ENCODE measurements at places on chromosomes 11 and 22.

GRCh38 chr11:22466809-22467208 lies 128.6 kb downstream of the SLC17A6 start:
- no peak for DNase-seq

- DNase-seq: no peak
Measured at GRCh38 chr11:62547691-62548281, 1.2 kb upstream of the AHNAK start.

DNA sequence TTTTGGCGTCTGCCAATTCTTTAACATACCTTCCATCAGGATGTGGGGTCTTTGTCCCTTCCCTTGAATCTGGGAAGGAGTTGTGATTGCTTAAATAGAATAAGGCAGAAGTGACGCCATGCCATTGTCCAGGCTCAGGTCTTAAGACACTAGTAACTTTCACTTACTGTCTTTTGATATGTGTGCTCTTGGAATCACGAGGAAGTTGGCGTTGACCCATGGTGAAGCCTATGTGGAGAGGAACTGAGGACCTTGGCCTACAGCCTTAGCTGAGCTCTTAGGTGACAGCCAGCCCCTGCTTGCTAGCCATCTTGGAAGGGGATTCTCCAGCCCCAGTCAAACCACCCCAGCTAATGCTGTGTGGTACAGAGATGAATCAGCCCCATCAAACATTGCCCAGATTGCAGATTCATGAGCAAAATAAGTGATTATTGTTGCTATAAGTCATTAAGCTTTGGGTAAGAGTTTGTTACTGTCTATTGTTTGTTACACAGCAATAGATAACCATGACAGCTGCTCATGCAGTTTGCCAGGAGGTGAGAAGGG lies 17.6 kb upstream of the CLPB start:
- no peak for DNase-seq

DNA sequence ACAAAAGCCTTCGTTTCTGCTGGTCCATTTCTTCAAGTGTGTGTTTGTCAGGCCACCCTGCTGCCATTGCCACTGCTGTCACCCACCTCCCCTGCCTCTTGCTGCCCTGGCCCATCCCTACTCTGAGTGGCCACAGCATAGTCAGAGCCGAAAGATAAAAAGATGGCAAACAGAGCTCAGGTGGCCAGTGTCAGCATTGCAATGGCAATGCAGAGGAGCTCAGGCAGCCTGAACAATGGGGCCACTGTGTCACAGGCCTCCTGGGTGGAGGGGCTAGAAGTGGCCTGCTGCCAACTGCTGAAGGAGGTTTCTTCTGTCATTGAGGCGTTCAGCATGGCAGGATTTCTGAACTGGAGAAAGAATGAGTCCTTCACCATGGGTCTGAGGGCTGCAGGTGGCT lies 137.1 kb downstream of the CSNK2A3 start:
- no peak for DNase-seq

GRCh38 chr11:73612601-73613140 lies 14.8 kb upstream of the FAM168A start:
- DNase-seq: no peak

GRCh38 chr11:71323876-71324526 lies 71.6 kb upstream of the SHANK2 start:
- no peak for DNase-seq

GRCh38 chr11:26231252-26231661 lies 100.7 kb upstream of the ANO3 start:
- DNase-seq: no peak

- no peak for DNase-seq
Measured at GRCh38 chr11:91459840-91460239, 764.8 kb upstream of the FAT3 start.

GRCh38 chr11:75718419-75719339 lies 1.0 kb downstream of the MOGAT2 start:
- no peak for DNase-seq

DNA sequence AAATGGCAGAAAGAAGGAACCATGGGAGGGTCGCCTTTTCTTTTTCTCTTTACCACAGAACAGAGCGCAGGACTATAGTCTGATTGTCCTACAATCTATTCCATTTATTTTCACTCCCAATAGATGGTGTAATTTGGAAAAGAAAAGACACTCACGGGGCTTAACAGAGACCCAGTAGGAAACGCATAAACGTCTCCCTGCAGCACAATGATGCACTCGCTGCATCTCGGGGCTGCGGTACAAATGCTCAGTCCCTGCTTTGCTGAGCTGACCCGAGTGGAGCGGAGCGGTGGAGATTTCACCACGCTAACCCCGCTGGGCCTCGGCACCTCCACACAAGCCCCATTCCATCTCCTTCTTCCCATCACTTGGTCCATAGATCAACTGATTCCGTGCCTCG lies 1.5 kb downstream of the FEZ1 start:
- DNase-seq: no peak

Measured in stimulated activated CD4-positive, alpha-beta T cell treated with anti-CD3 and anti-CD28 coated beads, Interleukin-1b, Interleukin-23, amount 100 ng/mL, for 24 hours (primary cell).